ENCODE measurements at places on chromosomes 3 and 15.

DNA sequence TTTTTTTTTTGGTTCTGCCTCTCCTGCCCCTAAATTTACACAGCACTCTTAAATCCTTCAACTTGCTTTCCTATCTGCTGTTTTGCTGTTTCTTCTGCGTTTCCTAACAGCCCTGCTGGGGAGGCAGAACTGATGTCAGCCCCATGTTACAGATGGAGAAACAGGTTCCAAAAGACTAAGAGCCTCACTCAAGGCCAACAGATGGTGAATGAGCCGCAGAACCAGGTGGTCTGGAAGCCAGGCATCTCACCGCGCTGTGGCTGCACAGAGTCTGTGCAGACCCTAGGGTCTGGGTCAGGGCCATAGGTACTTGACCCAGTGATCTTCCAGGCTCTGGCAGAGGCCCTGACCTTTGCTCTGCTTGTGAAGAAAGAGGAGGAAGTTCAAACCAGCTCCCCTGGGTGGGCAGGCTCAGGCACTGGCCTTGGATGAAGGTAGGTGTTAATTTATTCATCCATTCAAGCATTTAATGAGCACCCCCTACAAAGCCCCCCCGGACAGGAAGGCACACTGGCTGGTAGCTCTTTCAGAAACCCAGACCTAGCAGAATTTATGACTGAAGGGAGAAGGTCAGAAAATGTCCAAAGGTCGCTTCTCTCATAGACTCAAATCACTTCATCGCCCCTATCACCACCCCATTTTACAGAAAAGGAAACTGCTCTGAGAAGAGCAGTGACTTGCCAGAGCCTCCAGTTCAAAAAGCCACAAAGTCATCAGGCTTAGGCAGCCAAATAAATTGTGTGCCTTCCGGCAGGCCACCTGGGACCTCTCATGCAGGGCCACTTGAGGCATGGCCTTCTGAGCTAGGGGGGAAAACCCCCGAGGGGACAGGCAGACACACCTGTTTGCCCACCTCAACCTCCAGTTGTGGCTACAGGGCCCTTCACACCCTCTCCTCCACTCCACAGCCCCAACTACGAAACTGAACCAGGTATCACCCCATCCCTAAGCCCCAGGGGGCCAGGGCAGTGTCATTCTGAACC, 2.7 kb downstream of the CHDH start:
- no peak for DNase-seq

- DNase-seq: no peak
Measured at GRCh38 chr3:156373095-156373494, 181.8 kb downstream of the SSR3 start.

DNA sequence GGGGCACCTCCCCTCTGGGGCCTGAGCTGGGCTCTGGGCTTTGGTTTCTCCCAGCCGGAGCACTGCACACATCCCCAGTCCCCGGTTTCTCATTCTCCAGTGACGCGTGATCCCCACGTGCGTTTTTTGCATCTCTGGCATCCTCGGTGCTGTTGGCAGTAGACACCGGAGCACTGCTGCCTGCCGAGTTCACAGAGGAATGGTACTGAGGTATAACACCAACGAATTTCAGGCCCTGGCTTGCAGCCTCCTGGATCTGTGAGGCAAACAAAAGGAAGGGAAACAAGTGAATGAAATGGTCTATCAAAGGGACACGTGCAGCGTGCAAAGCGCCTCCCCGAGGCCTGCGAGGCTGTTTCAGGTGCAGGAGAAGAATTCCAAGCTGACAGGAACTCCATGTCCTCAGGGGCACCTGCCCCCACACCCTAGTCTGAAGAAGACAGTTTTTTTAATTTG, 112.9 kb downstream of the OXNAD1 start:
- no peak for DNase-seq

DNA sequence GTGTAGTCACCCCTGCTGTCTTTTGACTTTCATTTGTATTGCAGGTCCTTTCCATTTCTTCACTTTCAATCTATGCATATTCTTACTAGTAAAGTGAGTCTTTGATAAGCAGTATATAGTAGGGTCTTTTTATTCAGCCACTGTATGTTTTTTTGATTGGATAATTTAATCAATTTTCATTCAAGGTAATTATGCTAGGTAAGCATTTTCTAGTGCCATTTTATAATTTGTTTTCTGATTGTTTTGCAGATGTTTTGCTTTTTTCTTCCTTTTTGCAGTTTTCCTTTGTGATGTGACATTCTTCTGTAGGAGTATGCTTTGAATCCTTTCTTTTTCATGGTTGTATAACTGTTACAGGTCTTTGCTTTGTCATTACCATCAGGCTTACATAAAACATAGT, 504.3 kb upstream of the GBE1 start:
- no peak for DNase-seq

GRCh38 chr3:47772788-47773187, 8.9 kb downstream of the SMARCC1 start:
- DNase-seq: no peak

DNA sequence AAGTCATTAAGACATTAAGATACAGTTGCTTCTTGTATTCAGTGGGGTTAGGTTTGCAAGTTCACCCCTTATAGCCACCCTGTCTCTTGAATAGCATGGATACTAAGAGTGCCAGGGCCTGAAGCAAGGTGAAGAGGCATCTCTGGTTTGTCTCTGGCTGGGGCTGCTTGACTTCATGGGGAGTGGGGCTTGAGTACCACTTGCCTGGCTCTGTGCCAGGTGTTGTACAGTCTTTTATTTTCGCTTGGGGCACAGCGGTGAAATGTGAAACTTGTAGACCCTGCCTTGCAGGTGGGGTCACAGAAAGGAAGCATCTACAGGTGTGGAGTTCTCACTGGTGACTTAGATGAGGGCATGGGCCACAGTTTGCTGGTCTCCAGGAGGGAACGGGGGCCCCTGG, 152.1 kb downstream of the PDE8A start:
- DNase-seq: no peak

GRCh38 chr3:40583691-40584090, 58.9 kb downstream of the ZNF621 start:
- DNase-seq: no peak

DNA sequence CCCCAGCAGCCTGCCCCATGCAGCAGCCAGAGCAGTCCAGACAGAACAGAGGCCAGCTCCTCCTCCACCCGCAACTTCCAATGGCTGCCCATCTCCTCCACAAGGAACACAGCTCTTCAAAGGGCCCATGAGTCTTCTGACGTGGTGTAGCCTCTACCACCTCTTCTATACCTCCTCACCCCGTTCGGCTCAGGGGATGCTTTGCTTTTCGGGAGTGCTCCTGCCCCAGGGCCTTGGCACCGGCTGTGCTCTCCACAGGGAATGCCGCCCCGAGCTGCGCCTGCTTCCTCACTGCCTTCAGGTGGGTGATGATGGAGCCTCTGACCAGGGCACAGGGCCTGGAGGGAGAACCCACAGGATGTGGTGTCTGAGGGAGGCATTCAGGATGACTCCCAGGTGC, 14.6 kb downstream of the DNAJB8 start:
- DNase-seq: no peak

GRCh38 chr3:126256251-126256650, 75.9 kb upstream of the ALDH1L1 start:
- no peak for DNase-seq

GRCh38 chr3:183508821-183509220, 46.7 kb downstream of the KLHL6 start:
- DNase-seq: no peak

- no peak for DNase-seq
Measured at GRCh38 chr3:142272200-142272891, 47.0 kb upstream of the GK5 start.

- no peak for DNase-seq
Measured at GRCh38 chr3:78937475-78937874, 830.3 kb downstream of the ROBO1 start.

DNA sequence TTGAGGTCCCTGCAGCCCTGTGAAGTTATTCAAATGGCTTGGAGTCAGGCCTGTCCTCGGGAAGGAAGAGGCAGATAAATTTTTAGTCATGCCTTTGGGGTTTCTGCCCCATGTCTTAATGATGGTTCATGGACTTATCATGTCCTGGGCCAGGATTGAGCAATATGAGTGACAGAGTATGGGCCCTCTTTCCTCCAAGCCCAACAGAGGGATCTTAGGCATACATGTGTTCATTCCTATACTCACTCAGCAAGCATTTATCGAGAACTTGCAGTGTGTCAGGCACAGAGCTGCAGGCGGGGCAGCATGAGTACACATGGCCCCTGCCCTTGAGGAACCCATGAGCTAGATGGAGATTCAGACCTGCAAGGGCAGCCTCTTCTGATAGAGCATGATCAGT, 6.2 kb downstream of the ESYT3 start:
- DNase-seq: no peak

GRCh38 chr3:68878322-68878721, 54.0 kb downstream of the TAFA4 start:
- no peak for DNase-seq

DNA sequence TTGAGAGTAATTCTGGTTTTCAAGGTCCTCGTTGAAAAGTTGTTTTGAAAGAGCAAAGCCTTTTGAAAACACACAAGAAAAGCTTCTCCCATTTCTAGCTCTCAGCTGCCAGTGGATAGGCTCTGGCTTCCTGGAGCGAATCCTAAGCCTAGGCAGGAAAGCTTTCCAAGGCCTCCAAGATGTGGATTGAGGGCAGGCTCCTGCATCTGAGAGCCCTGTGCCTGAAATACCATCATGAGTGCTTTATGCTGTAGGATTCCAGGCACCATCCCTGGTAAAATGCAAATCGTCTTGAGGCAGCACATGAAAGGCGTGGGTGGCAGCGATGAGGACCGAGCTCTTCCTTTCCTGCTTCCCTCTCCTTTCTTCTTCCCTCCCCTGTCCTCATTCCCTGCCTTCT, 60.7 kb upstream of the CORO2B start:
- DNase-seq: no peak

GRCh38 chr15:87569581-87569980, 687.0 kb downstream of the NTRK3 start:
- DNase-seq: no peak

- DNase-seq: no peak
Measured at GRCh38 chr3:85572426-85572825, 613.6 kb downstream of the CADM2 start.

GRCh38 chr15:94122516-94122915, 108.8 kb upstream of the MCTP2 start:
- no peak for DNase-seq

GRCh38 chr15:31470756-31471155, 144.1 kb downstream of the KLF13 start:
- DNase-seq: no peak

- no peak for DNase-seq
Measured at GRCh38 chr3:110504401-110504800, 567.2 kb upstream of the NECTIN3 start.

GRCh38 chr15:50330921-50331320, 24.1 kb downstream of the GABPB1 start:
- no peak for DNase-seq

DNA sequence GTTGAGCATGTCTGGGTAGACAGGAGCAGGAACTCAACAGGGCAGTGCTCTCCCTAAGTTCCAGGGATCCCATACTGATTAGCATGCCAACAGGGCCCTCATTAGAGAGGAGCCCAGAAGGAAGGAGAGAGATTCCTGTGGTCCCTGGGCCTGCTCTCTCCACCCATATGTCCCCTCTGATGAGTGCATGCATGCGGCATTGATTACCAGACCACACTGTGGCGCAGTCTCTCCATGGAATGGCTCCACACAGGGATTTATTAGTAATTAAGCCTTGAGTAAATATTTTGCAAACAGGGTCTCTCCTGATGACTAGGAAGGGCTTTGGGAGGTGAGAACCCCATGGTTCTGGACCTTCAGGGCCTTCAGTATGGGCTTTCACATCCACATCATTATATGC, 60.0 kb upstream of the ST8SIA2 start:
- no peak for DNase-seq

- DNase-seq: peak; percentile 70
Measured at GRCh38 chr3:194333212-194333980, 17.7 kb downstream of the CPN2 start.

DNA sequence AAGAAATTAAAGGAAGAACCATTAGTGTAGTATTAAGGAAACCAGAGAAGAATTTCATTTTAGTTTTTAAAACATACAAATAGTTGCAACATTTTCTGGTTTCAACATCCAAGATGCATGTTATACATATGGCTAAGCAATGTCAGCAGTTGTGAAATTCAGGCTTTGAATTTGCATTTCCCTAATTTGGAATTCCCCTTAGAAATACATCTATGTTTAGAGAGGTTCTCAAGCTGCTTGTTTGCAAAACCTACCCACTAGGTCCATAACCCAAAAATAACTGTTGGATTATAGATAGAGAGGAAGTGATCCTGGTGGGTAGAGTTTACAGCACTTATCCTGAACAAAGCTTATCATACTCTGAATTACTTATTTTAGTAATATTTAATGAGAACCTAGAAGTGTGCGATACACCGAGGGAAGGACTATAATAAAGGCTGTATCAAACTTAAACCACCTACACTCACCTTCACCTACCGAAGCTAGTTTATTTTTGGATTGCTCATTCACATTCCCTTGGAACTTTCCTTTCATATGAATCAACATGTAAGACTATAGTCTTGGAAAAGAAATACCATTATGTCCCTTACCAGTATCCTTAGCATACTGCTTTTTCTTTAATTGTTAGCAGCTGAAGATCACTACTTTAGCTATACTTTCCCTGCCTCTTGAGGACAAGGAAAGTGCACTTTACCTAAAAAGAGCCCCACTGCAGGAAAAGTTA, 60.6 kb downstream of the CHAC1 start:
- DNase-seq: no peak

DNA sequence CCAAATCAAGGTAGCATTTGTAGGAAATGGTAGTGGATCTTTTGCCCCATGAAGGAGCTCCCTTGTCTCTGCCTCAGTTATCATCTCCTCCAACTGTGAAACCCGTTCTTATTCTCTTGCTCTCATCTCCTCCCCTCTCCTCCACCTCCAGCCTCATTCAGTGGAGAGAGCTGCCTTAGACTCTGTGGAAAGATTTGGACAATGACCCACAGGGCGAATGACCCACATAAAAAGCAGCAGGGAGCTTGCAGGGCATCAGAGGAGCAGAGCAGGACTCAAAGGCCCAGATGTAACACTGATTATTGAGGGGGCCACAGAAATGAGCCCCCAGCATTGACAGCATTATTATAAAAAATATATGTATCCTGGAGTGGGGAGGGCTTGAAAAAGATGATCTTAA, 641.1 kb upstream of the CFAP20DC start:
- no peak for DNase-seq

GRCh38 chr15:70319466-70319865, 221.7 kb upstream of the TLE3 start:
- no peak for DNase-seq

GRCh38 chr3:117688583-117688982, 979.0 kb downstream of the TUSC7 start:
- no peak for DNase-seq

All from left renal pelvis (tissue), 4 donors.